RCC 7860 (cell line): ENCODE measurements at places on chromosomes 16 and 17.

DNA sequence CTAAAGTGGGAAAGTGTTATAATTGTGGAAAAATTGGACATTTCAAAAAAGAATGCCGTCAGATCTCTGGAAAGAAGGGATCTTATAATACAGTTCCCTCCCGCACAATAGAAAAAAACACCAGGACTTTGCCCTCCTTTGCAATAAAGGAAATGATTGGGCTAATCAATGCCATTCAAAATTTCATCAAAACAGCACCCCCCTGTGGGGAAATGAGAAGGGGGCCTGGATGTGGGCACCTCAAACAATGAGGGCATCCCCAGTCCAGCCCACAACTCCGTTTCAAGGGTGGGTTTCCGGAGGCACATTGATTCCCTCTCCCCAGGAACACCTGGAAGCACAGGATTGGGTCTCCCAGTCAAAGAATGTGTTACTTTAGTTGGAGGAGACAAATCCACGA is 26.1 kb downstream of the CD300LG start:
- no peak for DNase-seq

GRCh38 chr17:31888124-31888523 is 13.4 kb downstream of the UTP6 start:
- DNase-seq, result no peak

GRCh38 chr17:60901806-60902205 is 224.2 kb downstream of the BCAS3 start:
- DNase-seq, result no peak

DNA sequence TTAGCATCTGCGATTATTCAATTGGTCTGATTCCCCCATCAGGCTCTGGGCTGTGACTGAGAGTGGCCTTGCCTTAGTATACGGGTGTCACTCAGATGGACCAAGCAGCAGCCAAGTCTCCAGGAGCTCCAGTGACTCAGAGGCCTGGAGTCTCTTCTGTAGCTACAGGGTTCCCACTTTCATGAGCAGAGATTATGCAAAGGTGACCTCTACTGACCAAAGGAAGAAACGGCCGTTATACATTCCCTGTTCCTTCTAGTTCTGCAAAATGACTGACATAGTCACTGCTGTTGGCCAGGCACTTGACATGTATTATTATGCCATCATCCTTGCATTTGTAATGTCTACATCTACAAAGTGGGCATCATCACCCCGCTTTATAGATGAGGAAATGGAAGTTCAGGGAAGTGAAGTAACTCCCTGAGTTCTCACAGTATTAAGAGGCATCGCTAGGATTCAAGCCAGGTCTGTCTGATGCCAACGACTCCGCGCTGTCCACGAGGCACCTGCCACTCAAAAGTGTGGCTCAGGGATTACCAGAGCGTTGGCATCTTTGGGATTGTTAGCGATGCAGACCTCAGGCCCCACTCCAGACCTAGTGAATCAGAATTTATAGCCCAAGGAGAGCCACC is 23.3 kb downstream of the SLC38A7 start:
- DNase-seq, result peak; percentile 81

- DNase-seq, result no peak
Measured at GRCh38 chr17:27550291-27550930, 80.6 kb upstream of the LGALS9 start.

GRCh38 chr17:55769625-55770000 is 18.8 kb downstream of the PCTP start:
- peak; percentile 21 for DNase-seq

DNA sequence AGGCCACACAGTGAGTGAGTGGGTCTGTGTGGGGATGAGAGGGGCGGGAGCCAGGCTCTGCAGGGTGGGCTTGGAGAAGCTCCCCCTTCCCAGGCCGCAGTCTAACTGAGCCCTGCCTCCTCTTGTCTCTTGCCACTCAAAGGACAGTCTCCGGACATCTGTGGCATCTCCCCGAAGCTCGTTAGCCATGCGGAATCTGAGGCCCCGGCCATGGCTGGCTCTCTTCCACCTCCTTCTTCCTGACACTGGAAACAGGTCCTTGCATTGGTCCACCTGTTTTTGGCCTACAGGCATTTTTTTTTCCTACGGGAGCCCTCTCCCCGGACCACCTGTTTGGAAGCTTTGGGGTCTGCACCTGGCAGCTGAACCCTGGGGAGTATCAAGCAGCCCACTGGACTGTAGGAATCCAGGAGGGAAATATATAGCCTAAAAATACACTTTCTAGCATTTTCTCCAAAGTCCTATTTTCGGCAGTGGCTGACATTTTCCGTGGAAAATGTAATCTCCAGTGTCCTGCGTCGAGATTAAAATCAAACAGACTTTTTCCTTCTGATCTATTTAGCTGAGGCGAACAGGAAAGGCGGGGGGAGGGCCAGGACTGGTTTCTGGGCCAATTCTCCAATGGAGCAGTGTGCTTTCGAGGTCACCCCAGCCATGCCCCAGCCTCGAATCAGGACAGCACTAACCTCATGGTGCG is 9.1 kb downstream of the ATP2A3 start:
- DNase-seq, result no peak

DNA sequence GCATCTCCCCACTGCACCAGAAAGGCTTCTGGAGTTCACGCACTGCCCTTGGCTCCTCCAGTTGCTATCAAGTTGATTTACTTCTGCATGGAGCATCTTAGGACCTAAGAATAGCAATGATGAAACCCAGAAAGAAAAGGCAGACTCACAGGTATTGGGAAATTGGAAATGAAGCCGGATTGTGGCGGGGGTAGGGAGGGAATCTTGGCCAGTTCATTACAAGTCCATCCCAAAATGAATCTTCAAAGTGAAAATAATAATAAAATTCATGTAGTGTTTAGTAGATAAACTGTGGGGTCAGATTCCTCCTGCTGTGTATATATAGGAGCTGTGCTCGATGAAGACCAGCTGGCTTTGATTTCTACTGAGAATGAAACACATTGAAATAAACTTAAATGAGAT is 33.7 kb downstream of the TEKT3 start:
- DNase-seq, result no peak

- DNase-seq, result no peak
Measured at GRCh38 chr17:30389756-30390300, 11.1 kb downstream of the CPD start.

GRCh38 chr17:9284884-9285283 is 263.6 kb downstream of the NTN1 start:
- no peak for DNase-seq

DNA sequence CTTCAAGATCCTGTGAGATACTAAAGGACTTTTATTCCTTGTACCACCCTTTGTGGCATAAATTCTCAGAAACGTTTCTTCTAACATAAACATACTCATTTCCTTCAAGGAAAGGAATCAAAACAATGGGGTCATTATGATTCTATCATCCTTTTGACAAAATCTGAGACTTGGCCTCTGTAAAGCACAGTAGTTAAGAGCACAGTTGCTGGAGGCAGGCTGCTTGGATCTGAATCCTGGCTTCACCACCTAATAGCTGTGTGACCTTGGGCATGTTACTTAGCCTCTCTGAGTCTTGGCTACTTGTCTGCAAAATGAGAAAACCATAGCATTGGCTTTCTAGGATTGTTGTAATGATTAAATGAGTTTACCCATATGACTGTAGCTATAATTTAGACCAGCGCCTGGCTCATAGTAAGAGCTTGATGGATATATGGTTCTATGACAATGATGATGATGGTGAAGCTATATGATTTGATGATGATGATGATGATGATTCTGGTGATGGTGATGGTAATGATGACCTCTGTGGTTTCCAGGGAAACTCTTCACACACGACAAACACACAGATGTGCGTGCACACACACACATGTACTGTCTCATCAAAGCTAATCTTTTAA is 6.1 kb upstream of the KRT31 start:
- DNase-seq, result no peak

GRCh38 chr17:59791603-59792457 is 84.4 kb downstream of the VMP1 start:
- no peak for DNase-seq

DNA sequence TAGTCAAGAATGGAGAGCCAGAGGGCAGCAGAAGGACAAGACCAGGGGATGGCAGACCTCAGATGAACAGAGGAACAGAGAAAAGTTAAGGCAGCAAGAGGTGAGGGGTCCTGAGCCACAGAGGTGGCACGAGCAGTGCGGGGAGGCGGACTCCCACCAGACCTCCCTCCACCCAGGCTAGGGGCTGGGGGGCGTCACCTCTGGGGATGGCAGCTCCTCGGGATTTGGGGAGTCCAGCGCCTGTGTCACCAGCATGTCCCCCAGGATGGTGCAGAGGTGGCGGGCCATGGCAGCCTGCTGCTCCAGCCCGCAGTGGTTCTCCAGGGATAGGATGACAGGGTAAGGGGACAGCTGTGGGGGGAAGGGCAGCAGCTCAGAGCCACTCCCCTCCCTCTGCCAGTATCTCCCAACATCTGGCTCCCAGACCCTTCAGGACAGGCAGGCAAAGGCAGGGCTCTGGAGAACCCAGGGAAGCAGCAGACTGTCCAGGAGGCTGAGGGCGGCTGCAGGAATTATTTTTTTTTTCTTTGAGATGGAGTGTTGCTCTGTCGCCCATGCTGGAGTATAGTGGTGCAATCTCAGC is 15.8 kb downstream of the PLCD3 start:
- no peak for DNase-seq

DNA sequence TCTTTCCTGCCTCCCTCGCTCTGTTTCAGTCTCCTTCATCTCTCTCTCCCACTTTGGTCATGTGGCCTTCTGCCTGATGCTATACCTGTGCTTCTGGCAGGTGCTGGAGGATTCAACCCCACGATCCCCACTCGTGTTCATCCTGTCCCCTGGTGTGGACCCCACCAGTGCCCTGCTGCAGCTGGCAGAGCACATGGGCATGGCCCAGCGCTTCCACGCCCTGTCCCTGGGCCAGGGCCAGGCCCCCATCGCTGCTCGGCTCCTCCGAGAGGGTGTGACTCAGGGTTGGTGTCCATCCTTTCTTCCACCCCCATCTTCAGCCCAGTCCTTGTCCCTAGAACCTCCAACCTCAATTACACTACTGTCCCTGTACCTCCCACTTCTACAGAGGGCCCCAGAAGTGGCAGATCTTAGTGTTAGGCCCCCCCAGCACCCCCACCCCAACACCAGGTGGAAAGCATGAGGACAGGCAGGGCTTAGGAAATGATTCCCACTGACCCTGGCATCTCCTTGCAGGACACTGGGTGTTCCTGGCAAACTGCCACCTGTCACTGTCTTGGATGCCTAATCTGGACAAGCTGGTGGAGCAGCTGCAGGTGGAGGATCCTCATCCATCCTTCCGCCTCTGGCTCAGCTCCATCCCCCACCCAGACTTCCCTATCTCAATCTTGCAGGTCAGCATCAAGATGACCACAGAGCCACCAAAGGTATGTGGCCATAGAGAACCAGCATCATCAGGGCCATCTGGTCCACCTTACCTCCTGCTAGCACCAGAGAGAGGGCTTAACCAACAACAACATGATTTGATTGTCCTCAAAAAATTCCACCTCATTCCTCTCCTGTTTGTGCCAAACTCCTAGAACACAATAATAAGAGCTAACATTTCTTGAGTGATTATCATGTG is 9.7 kb upstream of the KDM6B start:
- DNase-seq, result no peak

DNA sequence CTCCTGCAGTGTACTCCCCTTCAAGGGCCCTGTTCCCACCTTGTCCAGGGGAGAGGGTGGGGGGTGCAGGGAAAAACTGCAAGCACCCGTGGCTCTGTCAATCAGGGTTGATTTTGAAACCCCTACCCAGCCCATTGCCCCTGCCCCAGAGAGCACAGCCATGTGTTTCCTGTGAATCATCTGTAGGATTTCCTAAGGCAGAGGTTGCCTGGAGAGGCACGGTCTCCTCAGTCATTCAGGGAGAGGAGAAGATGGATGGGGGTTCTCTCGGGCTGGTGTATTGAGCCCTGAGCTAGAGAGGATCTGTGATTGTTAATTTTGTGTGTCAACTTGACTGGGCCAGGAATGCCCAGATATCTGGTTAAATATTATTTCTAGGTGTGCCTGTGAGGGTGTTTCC is 3.5 kb upstream of the AGRP start:
- no peak for DNase-seq

DNA sequence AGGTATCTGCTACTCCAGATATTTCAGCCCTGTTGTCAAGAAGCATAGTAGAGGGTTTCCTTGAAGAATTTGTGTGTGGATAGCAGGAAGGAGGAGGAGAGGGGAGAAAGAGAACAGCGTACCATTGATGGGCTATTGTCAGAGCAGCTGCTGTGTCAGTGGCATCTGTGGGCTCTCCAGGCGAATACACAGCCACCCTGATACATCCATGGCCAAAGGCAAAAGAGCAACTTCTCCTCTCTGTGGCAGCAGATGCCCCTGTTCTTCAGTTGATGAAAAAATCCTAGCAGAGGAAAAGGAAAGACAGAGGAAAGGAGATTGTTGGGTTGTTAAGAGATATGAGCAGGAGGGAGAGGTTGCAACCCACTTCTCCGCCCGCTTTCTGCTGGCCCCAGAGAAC is 12.2 kb upstream of the KCNJ2 start:
- DNase-seq, result no peak

- DNase-seq, result no peak
Measured at GRCh38 chr16:9661336-9662017, 520.8 kb downstream of the GRIN2A start.

DNA sequence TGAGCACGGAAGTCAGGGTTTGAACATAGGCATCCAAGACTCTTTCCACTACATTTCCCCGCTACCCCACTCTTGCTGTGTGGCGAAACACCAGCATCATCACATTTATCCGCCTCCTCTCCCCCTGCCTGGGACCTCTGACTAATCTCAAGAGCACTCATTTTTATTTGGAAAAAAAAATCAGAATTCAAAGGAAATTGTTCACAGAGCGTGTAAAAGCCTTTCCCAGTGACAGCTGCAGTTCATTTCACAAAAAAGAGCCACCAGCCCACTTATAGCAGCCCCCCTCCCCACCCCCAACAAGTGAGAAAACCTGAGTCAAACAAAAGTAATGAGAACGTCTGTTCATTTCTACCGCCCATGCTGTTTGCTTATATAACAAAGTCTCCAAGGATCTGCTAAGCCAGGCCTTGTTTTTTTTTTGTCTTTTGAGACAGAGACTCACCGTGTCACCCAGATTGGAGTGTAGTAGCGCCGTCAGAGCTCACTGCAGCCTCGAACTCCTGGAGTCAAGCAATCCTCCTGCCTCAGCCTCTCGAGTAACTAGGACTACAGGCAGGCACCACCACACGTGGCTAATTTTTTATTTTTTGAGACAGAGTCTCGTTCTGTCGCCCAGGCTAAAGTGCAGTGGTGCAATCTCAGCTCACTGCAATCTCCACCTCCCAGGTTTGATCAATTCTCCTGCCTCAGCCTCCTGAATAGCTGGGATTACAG is 48.3 kb upstream of the HAPSTR1 start:
- DNase-seq, result peak; percentile 30

DNA sequence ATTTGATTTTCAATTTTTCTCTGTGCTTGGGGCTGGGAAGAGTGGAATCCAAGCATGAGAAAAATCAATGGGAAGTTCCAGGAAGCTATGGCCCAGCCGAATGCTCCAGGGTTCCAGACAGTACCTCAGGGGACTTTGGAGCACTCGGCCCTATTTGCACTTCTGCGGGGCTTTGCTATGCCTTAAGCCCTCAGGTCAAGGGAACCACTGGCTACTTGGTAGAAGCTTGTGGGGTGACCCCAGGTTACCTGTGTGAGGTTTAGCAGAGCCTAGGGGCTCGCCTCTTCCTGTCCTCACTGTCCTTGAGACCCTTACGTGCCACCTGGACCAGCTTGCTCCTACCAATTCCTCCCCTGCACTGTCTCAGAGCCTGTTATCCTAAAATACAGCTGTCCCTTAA is 121.3 kb downstream of the MGAT5B start:
- DNase-seq, result no peak
